ENCODE measurements at places on chromosomes 12 and 14.

GRCh38 chr12:117714203-117714602 is 254.6 kb downstream of the KSR2 start:
- DNase-seq = no peak

- no peak for DNase-seq
Observed at GRCh38 chr12:114776731-114777442, 92.9 kb upstream of the TBX3 start.

DNA sequence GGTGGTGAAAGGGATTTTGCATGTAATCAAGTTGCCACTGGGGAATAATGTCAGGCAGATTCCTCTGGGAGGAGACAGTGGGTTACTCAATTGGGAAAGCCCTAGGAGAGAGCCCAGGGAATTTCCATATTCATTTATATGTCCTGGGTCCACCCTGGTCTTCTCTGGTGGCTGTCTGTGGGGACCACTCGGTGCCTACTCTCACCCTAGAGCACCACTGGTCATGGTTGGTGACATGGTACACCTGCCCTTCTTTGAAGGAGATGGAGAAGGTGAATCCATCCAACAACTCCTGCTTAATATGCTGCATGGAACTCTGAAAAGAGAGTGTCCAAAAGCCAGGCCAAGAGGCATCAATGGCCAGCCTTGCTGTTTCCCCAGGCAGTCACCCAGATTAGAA is 12.8 kb upstream of the RERG start:
- no peak for DNase-seq

DNA sequence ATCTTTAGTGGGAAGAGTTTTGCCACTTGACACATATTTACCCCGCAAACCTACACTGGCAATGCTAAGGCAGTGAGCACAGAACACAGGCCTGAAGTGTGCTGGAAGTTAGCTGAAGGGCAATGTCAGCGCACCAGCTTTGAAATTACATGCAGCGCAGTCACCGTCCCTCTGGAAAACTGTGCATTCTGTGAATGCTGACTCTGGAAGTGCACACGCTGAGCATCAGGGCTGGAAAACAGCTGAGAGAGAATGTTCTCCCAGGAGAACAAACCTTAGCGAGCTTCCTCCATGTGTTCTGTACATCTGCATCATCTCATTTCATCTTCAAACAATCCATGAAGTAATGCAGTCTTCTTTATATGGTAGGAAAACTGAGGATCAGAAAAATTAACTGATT is 448.2 kb downstream of the NRXN3 start:
- no peak for DNase-seq

- no peak for DNase-seq
Observed at GRCh38 chr12:132529156-132529839, 39.3 kb downstream of the FBRSL1 start.

DNA sequence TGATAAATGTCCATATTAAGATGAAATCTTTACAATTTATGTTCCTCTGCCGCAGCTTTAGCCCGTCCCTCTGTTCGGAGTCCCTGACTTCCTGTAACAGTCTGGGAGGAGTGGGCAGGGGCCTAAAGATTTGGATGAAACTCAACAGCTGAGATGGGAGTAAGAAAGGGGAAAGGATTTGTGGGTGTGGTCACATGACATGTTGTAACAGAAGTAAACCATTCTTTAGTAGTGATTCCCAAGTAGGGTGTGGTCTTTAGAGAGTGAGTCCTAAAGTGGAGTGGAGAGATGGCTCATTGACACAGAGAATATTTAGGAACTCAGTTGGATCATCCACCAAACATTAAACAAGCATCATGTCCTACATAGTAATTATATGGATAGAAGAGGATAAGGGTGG is 12.9 kb downstream of the TMEM117 start:
- no peak for DNase-seq

GRCh38 chr14:59831121-59831730 is 39.4 kb downstream of the RTN1 start:
- no peak for DNase-seq

DNA sequence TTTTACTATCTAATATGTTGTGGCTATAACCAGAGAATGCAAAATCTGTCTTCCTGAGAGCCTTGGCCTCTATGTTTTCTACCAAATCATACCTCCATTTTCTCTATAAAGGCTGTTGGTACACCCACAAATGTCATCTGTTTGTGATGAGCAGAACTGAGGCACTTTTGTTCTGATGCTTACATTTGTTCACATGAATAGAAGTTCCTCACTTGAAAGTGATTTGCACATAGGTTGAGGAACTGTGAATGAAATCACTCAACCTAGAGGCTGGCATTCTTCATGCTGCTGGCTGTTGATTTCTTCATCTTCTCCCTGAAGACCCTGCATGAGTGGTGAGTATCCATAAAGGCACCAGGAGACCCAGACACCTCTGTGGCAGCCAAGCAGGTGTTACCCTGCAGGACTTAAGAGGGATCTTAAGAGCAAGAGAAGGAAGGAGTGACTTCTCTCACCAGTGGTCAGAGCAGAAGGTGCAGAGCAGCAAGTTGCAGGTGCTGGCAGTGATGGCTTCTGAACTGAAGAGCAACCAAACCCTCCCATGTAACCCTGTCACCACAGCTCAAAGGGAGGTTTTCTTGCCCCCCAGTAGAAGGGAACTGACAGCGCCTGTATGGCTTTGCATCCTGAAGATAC is 110.3 kb downstream of the HMGA2 start:
- no peak for DNase-seq

GRCh38 chr12:95116341-95116740 is 42.9 kb upstream of the NR2C1 start:
- no peak for DNase-seq

- DNase-seq = peak; percentile 50
Observed at GRCh38 chr12:64679487-64680001, 69.2 kb downstream of the RASSF3 start.

DNA sequence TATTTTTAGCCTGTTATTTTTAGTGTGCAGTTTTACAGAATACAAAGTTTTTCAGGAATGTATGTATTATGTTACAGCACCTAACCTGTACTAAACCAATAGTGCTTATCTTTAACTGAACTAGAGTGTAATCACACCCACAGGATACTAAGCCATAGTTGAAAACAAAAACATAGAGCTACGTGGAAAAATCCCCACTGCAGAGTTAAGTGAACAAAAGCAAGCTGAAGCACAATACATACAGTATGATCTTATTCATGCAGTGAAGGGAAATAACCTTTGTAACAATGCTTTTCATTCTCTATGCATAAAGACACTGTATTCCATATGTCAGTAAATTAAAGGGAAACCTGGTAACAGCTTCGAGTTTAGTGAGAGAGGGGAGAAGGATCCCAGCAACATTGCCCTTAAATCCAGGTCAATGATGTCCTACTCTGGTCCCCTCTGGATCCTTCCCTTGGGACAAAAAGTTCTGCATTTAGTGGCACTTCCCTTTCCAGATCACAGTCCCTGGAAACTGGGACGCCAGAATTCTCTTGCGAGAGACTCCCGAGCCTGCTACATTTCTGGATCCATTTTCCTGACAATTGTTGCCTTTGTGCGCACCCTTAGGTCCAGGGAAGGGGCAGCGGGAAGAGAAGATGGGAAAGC is 121.3 kb upstream of the CCND2 start:
- no peak for DNase-seq

- no peak for DNase-seq
Observed at GRCh38 chr14:53956427-53957201, at the start of gene BMP4. Gene BMP4, minus strand, starts transcription at chr14:53956825. Its CDS starts 4,603 bp downstream, at chr14:53952222.

GRCh38 chr14:23566778-23567185 is 809 bp downstream of the AP1G2 start:
- no peak for DNase-seq

GRCh38 chr12:76303365-76303764 is 44.9 kb downstream of the BBS10 start:
- no peak for DNase-seq

GRCh38 chr12:29103539-29103974 is 45.5 kb upstream of the FAR2 start:
- peak; percentile 6 for DNase-seq

DNA sequence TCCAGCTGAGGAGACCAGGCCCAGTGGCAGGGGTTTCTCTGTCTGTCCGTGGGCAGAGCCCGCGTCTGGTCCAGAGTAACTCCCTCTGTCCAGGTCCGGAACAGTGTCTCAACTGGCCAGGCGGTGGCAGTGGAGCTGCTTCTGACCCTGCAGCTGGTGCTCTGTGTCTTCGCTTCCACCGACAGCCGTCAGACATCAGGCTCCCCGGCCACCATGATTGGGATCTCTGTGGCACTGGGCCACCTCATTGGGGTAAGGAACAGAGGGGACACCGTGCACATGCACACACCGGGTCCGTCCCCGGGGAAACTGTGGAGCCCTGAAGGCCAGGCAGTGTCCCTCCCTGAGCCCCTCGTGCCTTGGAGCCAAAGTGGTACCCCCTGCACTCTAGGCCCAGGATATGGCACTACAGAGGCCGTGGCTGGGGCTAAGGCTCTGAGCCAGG is 1.5 kb downstream of the AQP6 start:
- no peak for DNase-seq

DNA sequence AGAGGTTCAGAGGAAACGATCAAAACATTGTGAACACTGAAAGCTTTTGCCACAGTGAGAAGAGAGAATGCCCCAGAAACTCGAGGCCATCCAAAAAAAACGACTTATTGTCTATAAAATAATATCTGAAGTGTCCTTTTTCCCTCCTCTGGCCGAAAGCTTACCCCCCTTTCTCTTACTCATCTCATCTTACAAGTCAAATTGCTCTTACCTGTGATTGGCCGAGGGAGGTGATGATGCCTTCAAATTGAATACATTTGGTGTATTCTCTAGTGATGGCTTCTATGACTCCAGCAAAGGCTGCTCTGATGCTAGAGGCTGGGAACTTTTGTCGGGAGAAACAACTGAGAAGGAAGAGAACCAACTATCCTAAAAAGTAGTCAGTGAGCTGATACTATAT is 90.7 kb downstream of the PTCSC3 start:
- no peak for DNase-seq

DNA sequence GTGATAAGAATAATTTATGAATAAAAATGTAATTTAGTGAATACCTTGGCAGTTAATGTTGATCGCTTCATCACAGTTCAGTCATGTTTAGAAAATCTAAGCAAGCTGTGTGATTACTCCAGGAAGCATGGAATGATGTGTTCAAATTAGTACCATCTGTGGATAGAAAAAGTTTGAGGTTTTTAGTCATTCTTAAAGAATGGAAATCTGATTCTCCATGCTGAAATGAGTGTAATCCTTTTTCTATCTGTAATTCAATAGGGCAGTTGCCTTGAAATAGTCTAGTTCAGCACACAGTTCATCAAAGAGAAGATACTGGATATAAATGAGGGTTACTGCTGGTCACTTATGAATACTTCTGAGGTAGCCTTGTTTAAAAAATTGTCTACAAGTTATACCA is 127.2 kb upstream of the MYF6 start:
- DNase-seq = no peak

DNA sequence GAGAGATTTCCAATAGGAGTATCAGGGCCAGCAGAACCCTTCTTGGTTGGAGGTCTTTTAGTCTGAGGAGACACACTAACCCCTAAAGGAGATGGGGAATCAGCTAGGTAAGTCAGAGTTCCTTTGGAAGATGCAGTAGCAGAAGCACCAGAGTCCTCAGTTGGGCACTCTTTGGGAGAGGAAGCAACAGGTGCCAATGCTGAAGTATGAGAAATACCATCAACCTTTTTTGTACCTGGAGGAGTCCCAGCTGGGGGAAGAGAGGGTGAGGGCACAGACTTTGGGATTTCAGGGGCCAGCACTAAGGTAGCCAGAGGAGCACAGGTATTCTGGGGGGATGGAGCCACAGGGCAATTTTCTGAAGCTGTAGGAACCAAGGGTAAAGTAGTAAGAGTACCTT is 6.0 kb downstream of the NACA start:
- DNase-seq = no peak

- no peak for DNase-seq
Observed at GRCh38 chr12:6703631-6704030, 3.0 kb upstream of the PIANP start.

DNA sequence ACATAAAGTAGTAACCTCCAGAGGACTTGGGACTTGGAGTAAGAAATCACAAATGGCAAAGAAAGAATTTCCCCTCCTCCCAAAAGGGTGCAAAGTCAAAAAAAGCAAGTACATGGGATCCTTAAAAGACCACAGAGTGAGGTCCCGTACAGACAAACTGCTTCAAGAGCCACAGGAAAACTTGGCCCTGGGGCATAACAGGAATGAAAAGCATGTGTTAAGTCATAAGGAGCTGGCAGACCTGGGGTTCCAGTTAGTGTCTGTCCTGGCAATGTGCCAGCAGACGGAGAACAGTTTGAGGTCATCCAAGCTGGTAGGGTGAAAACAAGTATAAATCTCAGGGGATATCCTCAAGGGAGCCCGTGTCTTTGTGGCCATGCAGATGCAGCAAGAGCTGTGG is 73.2 kb downstream of the HSD17B6 start:
- no peak for DNase-seq

DNA sequence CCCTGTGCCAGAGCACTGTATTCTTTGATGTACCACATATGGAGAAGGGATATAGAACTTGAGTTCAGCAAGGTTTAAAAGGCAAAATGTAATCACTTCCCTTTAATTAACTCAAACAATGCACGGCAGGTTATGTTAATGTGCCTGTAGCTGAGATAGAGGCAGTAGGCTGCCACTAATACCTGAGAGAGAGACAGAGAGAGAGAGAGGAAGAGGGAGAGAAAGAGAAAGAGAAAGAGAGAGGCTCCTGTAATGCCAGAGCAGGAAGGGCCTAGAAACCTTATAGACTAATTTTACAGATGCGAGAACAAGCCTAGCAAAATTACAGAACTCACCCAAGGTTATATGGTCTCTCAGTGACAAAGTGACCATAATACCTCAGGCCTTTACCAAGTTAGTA is 679.8 kb downstream of the NRXN3 start:
- no peak for DNase-seq

DNA sequence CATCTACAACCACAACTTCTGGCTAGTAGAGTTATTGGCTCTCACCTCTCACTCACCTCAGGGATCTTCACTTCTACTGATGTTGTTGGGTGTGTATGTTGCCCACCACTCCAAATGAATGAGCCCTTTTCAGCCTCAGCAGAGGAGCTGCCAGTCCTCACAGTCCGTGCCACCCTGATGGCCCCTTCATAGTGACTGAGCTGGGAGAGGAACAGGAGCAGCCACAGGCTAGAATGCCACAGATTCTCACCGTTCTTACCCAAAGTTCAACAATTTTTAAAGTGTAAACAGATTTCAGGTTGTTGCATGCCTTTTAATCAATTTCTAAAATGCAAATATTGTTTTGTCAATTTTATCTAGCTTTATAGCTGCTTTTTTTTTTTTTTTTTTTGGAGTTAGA is 74.5 kb upstream of the DNM1L start:
- no peak for DNase-seq

DNA sequence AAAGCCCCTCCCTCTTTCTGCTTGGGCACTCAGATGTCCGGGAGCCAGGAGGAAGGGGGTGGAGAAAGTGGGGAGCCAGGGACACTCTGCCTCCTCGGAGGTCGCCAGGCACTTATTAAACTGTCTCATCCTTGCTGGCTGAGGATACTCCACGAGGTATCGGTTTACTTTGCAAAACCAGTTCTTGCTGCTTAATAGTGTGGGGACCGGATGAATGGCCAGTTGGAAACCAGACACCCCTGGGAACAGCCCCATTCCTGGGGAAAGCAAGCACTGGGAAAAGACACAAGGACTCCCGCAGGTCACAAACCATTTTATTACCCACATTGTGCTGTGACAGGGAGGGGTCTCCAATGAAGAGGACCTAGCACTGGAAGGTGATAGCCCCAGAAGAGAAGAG is 34.2 kb downstream of the CCDC88C start:
- DNase-seq = no peak

All from activated CD4-positive, alpha-beta T cell treated with anti-CD3 and anti-CD28 coated beads, Interleukin-2, amount 50 U/mL, for 4 hours (primary cell).